Uterus (tissue), 4 donors: ENCODE measurements at places on chromosomes 7 and 10. TPM values are rescaled to one million over a fixed set of nuclear protein-coding genes. Genes with fewer than 3 reads are reported as not detected.

DNA sequence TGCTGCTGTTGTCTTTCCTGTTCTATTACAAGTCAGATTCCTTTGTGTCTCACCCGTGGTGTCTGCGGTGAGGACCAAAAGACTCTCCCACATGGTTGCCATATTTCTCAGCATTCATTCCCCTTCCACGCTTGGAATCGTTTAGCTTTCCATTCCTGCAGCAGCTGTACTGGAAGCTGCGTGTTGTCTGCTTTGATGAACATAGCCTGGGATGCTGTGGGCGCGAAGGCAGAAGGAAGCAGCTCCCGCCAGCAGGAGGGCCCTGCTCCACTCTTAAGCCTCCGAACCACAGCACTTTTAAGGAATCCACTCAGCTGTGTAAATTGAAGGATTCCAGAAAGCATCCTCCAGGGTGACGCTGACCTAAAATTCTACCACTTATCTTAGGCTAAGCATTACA is 303.6 kb upstream of the PITRM1 start:
- no peak for DNase-seq

DNA sequence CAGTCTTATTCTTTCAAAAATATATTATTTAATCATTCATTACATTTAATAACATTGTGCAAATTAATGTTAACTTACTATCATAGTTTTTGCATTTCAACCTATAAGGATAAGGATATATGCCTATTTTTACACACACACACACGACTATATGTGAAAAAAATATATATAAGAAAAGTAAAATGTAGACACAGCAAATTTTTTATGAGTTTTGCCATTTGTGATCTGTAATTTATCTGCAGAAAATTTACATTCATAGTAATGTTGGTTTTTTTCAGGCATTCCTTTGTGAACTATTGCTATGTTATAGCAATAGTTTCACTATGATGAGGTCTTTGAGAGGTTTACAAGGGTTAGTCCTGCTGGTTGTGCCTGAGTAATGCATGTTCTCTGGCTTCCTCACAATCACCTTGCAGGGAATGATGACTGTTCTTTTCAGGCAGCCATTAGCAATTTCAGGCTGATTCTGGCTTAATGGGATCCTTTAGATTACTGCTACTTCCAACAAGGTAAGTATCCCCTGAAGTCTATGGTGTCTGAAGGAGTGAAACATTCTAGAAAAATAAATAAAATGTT is 183.7 kb upstream of the CDK1 start:
- DNase-seq, result no peak

DNA sequence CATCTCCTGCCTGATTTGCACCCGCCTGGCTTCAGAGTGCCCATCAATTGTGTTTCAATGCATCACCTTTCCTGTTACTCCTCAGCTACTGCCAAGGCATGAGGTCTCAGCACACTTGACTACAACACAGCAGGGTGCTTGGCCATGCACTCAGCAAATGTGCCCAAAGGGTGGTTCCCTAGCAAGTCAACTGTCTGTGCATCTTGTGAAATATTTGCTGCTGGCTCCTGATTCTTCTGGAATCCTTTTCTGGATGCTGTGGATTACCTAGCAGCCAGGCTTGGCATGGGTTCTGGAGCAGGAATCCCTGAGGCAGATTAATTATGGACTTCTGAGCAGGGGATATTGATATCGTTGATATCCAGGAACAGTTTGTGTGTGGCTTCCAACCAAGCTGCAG is 662.6 kb upstream of the MGMT start:
- no peak for DNase-seq

DNA sequence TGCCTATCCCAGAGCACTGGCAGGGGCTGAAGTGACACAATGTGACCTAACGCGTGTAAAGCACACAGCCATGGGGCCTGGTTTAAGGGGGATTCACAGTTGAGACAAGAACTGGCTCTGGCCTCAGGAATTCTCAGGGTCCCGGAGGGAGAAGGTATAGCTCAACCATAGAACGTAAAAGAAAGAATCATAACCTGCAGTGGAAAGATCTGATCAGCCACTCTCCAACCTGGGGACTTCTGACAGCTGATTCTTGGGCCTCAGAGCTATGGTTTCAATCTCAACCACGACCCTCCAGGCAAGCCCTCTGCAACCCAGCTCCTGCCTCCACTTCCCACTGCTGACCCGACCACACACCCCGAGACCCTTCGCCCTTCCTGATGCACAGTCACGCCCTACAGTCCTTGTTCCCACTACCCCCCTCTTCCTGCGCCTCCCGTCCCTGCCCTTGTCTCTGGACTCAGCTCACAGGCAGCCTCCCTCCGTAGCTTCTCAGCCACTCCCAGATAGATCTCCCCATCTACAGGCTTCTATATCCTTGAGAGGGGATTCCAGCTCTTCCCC is 245.2 kb downstream of the BUB3 start:
- no peak for DNase-seq

GRCh38 chr10:369684-370448 is 234.6 kb downstream of the ZMYND11 start:
- no peak for DNase-seq

GRCh38 chr7:501526-501925 is 18.1 kb downstream of the PDGFA start:
- DNase-seq, result no peak

Gene ACTR3C
- total RNA-seq, result 2.6 TPM

Gene MEOX2
- total RNA-seq, result 1.8 TPM

Gene CNTNAP2
- total RNA-seq, result 0.91 TPM

Gene PAPOLB
- not detected for total RNA-seq
